ENCODE measurements at places on chromosomes 5 and 9. TPM values are rescaled to one million over a fixed set of nuclear protein-coding genes. Genes with fewer than 3 reads are reported as not detected.
A peak's percentile ranks its signal among the peaks of the same experiment; 100 is the strongest.

DNA sequence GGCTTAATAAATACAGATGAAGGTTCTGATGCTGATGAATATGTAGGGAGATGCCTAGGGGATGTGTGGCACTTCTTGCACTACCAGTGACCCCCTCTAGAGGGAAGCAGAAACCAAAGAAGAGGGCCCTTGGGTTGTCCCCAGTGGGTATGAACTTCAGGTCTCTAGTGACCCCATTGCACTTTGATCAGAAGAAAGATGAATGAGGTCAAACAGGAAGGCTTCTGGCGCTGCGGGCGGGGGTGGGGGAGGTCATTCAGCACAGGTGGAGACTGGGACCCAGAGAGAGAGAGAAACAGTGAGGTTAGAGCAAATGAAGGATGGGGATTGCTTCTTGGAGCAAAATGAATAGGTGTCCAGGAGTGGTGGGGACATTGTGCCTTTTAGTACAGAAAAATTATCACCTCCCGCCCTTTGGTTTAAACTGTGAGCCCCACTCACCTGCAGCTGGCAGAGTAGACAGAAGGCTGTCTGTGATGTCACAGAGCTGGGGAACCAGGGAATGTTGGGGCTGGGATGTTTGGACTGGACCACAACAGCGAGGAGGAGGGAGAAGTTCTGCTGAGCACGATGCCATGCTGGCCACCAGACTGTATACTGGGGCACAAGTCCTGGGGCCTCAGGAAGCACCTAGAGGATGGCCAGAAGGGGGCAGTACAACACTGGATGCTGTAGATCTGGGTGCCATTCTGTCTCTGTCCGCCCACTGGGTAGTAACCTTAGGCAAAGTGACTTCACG lies at the start of gene TEX48:
TEX48 (minus strand) TSS at position 599 of the 739 bp plus-strand sequence. CDS start 10,469 bp downstream, outside the sequence.
- no peak for DNase-seq

DNA sequence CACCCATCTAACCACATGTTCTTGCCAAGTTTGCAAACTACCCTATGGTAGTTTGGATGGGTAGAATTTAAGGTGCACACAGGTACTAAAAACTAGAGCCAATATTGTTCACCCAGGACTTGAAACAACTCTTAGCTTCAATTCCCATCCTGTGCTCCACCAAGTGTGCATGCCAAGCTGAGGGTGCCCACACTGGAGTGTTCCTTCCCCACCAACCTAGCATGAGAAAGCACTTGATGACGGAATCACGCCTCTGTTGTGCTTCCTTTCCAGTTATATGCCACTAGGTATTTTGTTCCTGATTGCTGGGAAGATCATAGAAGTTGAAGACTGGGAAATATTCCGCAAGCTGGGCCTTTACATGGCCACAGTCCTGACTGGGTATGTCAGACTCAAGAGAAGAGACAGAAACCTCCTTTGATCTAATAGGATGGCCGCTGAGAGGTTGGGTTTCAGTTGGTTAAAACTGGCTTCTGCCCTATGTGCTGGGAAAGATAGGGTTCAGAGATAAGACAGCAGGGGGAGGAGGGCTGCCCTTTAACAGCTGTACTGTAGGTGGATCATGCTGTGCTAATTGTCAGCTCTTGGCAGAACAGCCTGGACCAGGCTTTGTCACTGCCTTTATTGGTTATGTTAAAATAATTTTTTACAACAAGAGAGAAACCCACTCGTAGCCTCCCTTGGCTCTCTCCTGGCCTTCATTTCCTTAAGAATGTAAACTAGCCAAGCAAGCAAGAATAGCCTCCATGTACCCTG lies 83.5 kb downstream of the SLC1A1 start:
- peak; percentile 36 for DNase-seq

- no peak for DNase-seq
Observed at GRCh38 chr9:90801241-90801972, at the start of gene SYK. Gene SYK (plus strand): TSS chr9:90801819. CDS start chr9:90843899, 42,080 bp downstream.

DNA sequence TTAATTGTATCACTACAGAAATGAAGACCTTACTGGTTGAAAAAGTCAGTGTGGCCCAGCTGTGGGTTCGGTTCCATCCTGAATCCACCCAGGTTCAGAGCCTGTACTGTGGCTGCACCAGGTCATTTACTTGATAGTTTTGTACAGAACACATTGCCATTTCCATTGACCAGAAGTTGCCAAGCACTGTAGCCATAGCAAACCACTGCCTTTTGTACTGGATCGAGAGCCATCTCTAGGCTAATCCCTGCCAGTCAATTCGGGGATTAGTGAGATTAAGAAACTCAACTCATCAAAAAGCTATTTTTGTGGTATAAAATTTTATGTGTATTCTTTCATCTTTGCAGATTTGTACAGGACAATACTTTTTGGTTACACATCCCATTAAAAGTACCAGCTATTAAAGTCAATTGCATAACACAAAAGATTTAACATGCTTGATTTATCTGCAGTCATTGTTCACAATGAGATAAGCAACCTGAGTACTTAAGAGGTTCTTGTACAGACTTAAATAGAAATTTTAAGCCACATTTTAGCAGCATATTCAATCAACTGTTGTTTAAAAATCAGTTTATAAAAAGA lies 108.5 kb upstream of the OTULINL start:
- no peak for DNase-seq

- no peak for DNase-seq
Observed at GRCh38 chr5:141743866-141744272, 61.8 kb upstream of the ARAP3 start.

DNA sequence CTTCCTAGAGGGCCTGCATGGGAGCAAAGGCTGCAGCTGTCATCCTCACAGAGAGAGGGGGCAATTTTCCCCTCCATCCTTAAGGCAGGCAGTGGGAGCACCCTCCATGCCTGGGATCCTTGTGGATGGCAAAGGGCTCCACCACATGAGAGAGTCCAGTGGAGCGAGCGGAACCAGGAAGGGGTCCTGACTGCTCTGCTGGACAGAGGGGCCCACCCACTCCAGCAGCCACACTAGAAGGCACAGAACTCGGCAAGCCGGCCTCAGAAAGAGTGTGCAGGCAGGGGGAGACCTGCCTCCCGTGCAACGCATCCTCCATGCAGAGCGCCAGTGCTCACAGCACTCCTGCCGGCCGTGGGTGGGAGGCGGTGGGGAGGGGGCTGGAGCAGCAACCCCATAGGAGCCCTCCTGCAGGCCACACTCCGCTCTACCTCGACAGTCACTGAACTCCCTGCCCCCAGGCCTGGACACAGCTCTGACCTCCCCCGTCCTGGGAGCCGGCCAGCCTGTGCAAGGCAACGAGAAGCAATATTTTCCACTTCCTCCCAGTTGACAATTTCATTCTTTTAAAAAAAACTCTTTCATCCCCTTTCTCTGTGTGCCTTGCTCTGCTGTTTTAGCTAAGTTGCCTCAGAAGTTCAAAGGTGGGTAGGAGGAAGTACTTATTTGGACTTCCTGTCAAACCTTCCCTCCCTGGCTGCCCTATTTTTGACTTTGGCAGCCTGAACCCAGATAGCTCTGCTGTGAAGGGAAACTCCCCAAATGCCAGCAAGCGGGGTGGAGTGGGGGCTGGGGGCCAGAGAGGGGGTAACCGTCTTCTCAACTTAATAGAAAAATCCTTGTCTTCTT lies 5.3 kb upstream of the LCP2 start:
- no peak for DNase-seq

GRCh38 chr9:738209-738915 lies 103.1 kb upstream of the DMRT1 start:
- DNase-seq: peak; percentile 39

- DNase-seq: no peak
Observed at GRCh38 chr5:4370218-4370617, 769.9 kb upstream of the ADAMTS16 start.

DNA sequence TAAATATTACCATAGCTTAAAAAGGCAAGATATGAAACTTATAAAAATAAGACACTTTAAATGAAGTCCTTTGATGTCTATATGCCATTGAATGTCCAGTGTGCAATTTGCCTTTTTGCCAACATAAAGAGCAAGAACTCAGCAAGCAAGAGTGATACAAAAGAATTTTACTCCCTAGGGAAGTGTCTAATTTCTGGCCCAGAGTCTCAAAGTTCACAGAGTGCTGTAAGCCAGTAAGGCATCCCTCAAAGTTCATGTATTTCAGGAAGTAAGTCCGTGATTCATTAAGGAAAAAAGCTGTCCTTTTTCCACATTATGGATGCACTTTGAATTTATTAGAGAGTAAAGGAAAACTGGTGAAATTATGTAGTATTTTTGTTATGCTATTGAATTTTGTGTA lies 185.2 kb downstream of the CCDC171 start:
- no peak for DNase-seq

- no peak for DNase-seq
Observed at GRCh38 chr9:106655966-106656365, 207.0 kb upstream of the ZNF462 start.

GRCh38 chr9:130963337-130963908 lies 24.4 kb upstream of the FIBCD1 start:
- no peak for DNase-seq

DNA sequence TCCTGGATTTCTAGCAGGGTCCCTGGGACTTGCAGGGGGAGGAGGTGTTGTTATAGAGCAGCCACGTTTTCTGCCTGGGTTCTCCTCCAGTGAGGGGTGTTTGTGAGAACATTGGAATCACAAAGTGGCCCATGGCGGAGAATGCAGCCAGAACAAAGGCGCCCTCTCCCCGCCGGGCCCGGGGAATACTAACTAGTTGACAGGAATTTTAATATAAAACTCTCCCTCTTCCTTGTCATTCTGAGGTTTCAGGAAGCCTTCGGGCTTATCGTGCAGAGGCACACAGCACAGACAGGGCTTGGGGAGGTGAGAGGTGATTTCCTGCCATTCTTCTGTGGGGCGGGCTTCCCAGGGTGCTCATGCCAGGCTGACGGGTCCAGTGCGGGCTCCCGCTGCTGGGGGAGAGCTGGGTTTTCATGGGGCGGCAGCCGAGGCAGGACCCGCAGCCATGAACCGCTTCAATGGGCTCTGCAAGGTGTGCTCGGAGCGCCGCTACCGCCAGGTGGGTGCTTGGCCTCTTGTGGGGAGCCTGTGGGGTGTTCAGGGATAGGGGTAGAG lies 37.7 kb downstream of the RGS3 start:
- DNase-seq: no peak

GRCh38 chr9:15158064-15158463 lies 149.0 kb downstream of the TTC39B start:
- DNase-seq: no peak

GRCh38 chr5:5649641-5650040 lies 227.2 kb downstream of the ICE1 start:
- no peak for DNase-seq

DNA sequence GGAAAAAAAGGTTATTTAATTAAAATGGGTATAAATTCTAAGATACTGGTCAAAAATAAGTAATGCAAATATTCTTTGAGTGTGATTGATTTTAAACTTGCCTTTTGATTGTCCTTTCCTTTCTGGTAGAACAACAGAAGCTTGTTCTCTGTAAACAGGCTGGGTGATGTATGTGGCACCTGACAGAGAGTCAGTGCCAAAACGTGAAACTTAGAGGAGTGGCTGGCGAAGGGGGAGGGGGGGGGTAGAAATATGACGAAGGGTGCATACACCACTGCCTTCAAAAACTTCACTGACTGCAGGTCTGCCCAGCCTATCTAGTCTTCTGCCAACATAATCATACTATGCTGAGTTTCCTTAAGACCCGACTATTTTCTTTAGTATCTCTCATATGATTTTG lies 629.8 kb upstream of the SEMA6A start:
- DNase-seq: no peak

- DNase-seq: no peak
Observed at GRCh38 chr5:16000056-16000455, 179.5 kb downstream of the MARCHF11 start.

GRCh38 chr9:98264516-98264915 lies 9.1 kb upstream of the TBC1D2 start:
- DNase-seq: no peak

GRCh38 chr5:51398875-51399642 lies 15.8 kb downstream of the ISL1 start:
- DNase-seq: no peak

DNA sequence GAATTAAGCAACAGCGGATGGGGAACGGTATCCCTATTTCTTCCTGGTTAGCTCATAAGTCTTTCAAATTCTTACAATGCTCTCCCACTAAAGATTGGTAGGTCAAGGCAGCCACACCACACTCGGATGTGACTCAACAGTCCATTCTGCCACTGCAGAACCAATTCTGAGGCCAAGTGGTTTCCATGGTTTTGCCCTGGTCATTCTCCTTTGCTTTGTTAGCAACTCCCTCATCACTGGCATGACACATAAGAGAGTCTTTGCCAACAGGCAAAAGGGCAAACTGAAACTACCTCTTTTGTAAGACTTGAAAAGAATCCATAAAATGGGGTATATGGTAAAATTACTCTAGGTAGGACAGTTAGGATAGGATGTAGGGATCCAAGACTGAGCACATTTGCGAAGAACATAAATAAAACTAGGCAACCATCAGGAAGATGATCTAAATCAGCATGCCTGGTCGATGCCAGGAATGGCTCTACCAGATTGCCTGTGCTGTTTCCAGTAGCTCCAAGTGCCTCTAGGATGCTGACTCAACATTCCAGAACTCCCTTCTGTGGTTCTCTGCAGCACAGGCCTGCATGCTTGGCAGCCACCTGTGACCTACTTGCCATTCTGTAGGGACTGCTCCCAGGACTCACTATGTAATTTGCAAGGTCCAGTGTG lies 105.4 kb downstream of the DCP2 start:
- no peak for DNase-seq

- no peak for DNase-seq
Observed at GRCh38 chr5:88880201-88880600, 2.8 kb downstream of the MEF2C start.

- DNase-seq: no peak
Observed at GRCh38 chr5:73378070-73378469, 70.5 kb downstream of the FOXD1 start.

- no peak for DNase-seq
Observed at GRCh38 chr9:89097219-89097618, 81.4 kb downstream of the SHC3 start.

DNA sequence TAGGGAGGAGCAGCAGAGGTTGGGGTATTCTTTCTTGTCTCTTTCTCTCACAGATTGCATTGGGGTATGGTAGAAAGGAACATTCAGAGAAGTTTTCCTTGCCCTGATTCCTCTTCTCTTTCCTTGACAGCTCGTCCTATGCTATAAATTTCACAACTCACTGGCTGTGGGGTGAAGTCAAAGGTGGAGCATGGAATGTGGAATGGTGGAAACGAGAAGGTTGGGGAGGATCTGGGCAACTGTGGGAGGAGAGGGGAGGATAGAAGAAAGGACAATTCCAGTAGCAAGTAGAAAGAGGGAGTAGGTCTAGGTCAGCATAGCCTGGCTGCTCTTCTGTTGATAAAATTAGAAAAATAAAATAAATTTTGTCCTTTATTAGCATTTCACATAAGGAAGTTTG lies 39.0 kb upstream of the POC5 start:
- DNase-seq: no peak

- DNase-seq: no peak
Observed at GRCh38 chr5:92922231-92922967, 658.6 kb downstream of the NR2F1-AS1 start.

GRCh38 chr9:5614985-5615384 lies 13.9 kb upstream of the RIC1 start:
- no peak for DNase-seq

- DNase-seq: no peak
Observed at GRCh38 chr5:139649082-139649991, 1.2 kb downstream of the CXXC5 start.

The COL23A1 gene
- total RNA-seq: 0.16 TPM

The KIF20A gene
- 4.1 TPM for total RNA-seq

The PCDHGA8 gene
- 8.0 TPM for total RNA-seq

The ECM2 gene
- 5.6 TPM for total RNA-seq

The FOXD4 gene
- total RNA-seq: 0.47 TPM

The WDR70 gene
- total RNA-seq: 49.6 TPM

The MACIR gene
- total RNA-seq: 51.8 TPM

The SV2C gene
- 1.7 TPM for total RNA-seq

The SLC27A6 gene
- total RNA-seq: 0.62 TPM

The ADAMTS16 gene
- total RNA-seq: 0.62 TPM

The PTGER4 gene
- 3.3 TPM for total RNA-seq

Data from occipital lobe (tissue), 3 donors.